ENCODE measurements at places on chromosomes 11 and 22. TPM values are rescaled to one million over a fixed set of nuclear protein-coding genes. Genes with fewer than 3 reads are reported as not detected.

Gene JRKL
- polyA plus RNA-seq = 2.9 TPM

Gene RFPL2
- polyA plus RNA-seq = not detected

Gene PANX3
- polyA plus RNA-seq = not detected

Gene CSNK2A3
- polyA plus RNA-seq = 0.98 TPM

Gene C11orf65
- polyA plus RNA-seq = 0.14 TPM

Gene NXPE4
- not detected for polyA plus RNA-seq

Gene SMC1B
- polyA plus RNA-seq = not detected

Gene SMIM38
- polyA plus RNA-seq = 0.08 TPM

Gene RNF26
- 6.2 TPM for polyA plus RNA-seq

Gene SCGB1C1
- polyA plus RNA-seq = not detected

Gene XBP1
- polyA plus RNA-seq = 23.8 TPM

Gene FOLR1
- polyA plus RNA-seq = not detected

Gene RAB38
- 1.5 TPM for polyA plus RNA-seq

Gene MRGPRG
- polyA plus RNA-seq = not detected

Gene ATG16L2
- 8.3 TPM for polyA plus RNA-seq

Gene SART1
- polyA plus RNA-seq = 70.1 TPM

Gene TMPRSS13
- 0.03 TPM for polyA plus RNA-seq

Gene RFPL1
- polyA plus RNA-seq = not detected

Gene NXPE1
- polyA plus RNA-seq = 0.08 TPM

Gene DAGLA
- 3.3 TPM for polyA plus RNA-seq

Gene SCT
- not detected for polyA plus RNA-seq

Gene KREMEN1
- 25.2 TPM for polyA plus RNA-seq

Gene HPX
- polyA plus RNA-seq = 0.46 TPM

Gene IGHMBP2
- 12.6 TPM for polyA plus RNA-seq

Gene GPHA2
- not detected for polyA plus RNA-seq

Gene MMP10
- polyA plus RNA-seq = not detected

Gene MISFA
- 0.93 TPM for polyA plus RNA-seq

Gene OR56B4
- polyA plus RNA-seq = not detected

Gene OR6M1
- not detected for polyA plus RNA-seq

Gene E2F8
- polyA plus RNA-seq = 3.0 TPM

Gene FZD4
- 16.5 TPM for polyA plus RNA-seq

Gene MPPED2
- 3.7 TPM for polyA plus RNA-seq

Gene UBQLN3
- polyA plus RNA-seq = not detected

Gene MMP12
- polyA plus RNA-seq = not detected

Gene KRTAP5-8
- polyA plus RNA-seq = 0.19 TPM

Gene TRIM48
- polyA plus RNA-seq = not detected

Gene C11orf87
- 0.01 TPM for polyA plus RNA-seq

Gene PRCP
- polyA plus RNA-seq = 21.2 TPM

Gene TEX54
- not detected for polyA plus RNA-seq

Data from heart left ventricle (tissue), 16 donors.